ENCODE measurements at places on chromosomes 5 and 9. TPM values are rescaled to one million over a fixed set of nuclear protein-coding genes. Genes with fewer than 3 reads are reported as not detected.

- no peak overlapping the region for H3K4me3 ChIP-seq
- H3K27ac ChIP-seq = no peak overlapping the region
- DNase-seq = no peak
- no peaks in the 10 kb centered on the region for H3K4me1 ChIP-seq
These were observed 261.5 kb downstream of the FANCC start for GRCh38 chr9:95055851-95056551.

DNA sequence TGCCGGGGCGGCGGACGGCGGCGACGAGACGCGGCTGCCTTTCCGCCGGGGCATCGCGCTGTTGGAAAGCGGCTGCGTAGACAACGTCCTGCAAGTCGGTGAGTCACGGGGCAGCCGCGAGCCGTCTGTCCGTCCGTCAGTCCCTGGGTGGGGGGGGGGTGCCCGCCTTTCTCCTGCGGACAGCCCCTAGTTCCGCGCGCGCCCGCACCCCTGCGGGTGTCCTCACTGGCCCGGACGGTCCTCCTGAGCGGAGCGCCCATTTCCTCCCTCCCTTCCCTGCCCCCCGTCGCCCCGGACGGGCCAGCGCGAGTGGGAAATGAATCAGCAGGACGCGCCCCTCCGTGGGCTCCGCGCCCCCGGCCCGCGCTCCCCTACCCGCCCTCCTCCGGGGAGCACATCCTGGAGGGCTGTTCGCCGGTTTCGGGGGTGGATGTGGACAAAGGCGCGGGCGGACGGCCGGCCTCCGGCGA is 828 bp downstream of the ZSWIM6 start:
- H3K36me3 ChIP-seq = peaks cover 7% of the 10 kb centered on the region
- H3K27ac ChIP-seq = peak overlapping the region; percentile 46
- DNase-seq = peak; percentile 24
- peaks cover 34% of the 10 kb centered on the region for H3K4me1 ChIP-seq

GRCh38 chr5:73218552-73219171 is 45.7 kb downstream of the TMEM174 start:
- H3K4me1 ChIP-seq = peaks cover 10% of the 10 kb centered on the region
- H3K36me3 ChIP-seq = no peaks in the 10 kb centered on the region
- no peak for DNase-seq
- no peak overlapping the region for H3K4me3 ChIP-seq

DNA sequence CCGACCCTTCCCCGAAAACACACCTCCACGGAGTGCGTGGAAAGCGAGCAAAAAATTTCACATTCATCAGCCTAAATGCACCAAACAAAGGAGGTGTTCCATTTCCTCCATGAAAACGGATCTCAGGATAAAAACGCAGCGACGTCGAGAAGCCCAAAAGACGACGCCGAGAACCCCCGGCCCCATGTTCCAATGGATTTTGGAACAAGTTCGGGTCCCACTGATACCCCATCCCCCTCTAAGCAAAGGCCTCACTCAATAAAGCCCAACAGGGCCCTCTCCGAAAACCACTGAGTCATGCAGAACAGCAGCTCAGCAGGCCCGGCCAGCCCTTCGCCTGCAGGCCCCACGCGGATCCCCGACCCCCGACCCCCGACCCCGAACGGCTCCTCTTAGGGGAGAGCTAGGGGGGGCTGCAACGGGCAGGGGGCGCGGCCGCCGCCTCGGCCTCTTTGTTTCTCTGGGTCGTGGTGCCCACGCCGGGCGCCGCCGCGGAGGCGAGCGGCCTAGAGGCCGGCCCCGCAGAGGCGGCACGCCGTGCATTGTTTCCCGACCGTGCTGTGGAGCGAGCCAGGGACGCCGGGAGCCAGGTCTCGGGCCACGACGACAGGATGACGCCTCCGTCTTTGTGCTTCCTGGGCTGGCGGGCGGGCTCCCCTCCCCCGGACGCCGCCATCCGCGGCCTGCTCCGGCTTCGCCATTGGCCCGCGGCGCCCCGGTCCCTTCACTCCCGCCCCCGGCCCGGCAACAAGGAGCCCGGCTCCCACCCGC is 915 bp downstream of the ZFAND5 start:
- H3K4me1 ChIP-seq = peaks cover 48% of the 10 kb centered on the region
- DNase-seq = peak; percentile 74
- peak overlapping the region; percentile 94 for H3K4me3 ChIP-seq
- H3K27ac ChIP-seq = peak overlapping the region; percentile 96
- H3K27me3 ChIP-seq = no peaks in the 10 kb centered on the region
- peaks cover 24% of the 10 kb centered on the region for H3K36me3 ChIP-seq

Gene SPOCK1
- 0.31 TPM for total RNA-seq

DNA sequence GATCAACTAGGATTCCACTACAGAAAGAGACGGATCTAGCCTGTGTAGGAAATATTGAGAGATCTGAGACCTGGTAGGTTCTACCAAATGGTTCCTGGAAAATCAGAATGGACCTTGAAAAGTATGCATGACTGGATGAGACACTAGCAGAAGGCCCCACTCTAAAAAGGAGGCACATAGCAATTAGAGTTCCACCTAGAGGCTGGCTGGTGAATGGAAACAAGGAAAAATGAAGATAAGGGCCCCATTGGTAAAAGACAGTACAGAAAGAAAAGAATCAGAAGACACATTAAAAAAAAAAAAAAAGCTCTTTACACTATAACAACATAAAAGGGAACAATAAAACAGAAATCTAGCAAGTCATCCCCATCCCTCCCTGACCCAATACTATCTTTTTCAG is 518.5 kb downstream of the NR2F1-AS1 start:
- H3K27me3 ChIP-seq = no peaks in the 10 kb centered on the region
- H3K36me3 ChIP-seq = no peaks in the 10 kb centered on the region
- no peak overlapping the region for H3K27ac ChIP-seq
- no peaks in the 10 kb centered on the region for H3K4me1 ChIP-seq
- H3K4me3 ChIP-seq = no peak overlapping the region
- no peak for DNase-seq

GRCh38 chr9:13427587-13427986 is 148.1 kb upstream of the MPDZ start:
- peak; percentile 9 for DNase-seq
- H3K4me1 ChIP-seq = no peaks in the 10 kb centered on the region
- no peak overlapping the region for H3K4me3 ChIP-seq
- H3K36me3 ChIP-seq = no peaks in the 10 kb centered on the region
- no peaks in the 10 kb centered on the region for H3K27me3 ChIP-seq
- H3K27ac ChIP-seq = no peak overlapping the region

Gene SLC34A3
- not detected for total RNA-seq

- H3K36me3 ChIP-seq = no peaks in the 10 kb centered on the region
- H3K4me3 ChIP-seq = no peak overlapping the region
- no peak overlapping the region for H3K27ac ChIP-seq
- no peak for DNase-seq
These were observed 18.4 kb downstream of the ZDHHC11B start for GRCh38 chr5:765948-766631.

GRCh38 chr9:93653760-93654159 is 77.4 kb downstream of the PHF2 start:
- peaks cover 4% of the 10 kb centered on the region for H3K36me3 ChIP-seq
- H3K27me3 ChIP-seq = no peaks in the 10 kb centered on the region
- H3K4me1 ChIP-seq = no peaks in the 10 kb centered on the region
- H3K27ac ChIP-seq = no peak overlapping the region
- DNase-seq = no peak

Gene SPATA31C1
- total RNA-seq = not detected

DNA sequence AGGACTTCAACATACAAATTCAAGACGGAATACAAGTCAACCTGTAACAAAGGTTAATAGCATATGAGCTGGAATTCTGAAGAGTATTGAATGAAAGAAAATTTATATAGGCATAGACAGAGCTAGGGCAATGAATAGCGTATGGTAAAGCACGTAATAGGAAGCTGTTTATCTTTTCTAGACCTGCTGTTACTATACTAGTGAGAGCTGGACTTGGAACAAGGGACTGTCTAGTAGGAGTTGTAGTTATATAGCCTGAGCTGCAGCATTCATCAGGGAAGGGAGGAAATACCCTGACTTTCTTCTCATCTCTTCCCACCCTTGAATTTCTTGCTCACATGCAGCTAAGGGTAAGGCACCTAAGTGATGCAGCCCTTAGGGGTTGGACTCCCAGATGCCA is 67.5 kb upstream of the PRLR start:
- no peak overlapping the region for H3K4me3 ChIP-seq
- peaks cover 9% of the 10 kb centered on the region for H3K27me3 ChIP-seq
- DNase-seq = no peak
- no peak overlapping the region for H3K27ac ChIP-seq
- no peaks in the 10 kb centered on the region for H3K36me3 ChIP-seq

Gene GFI1B
- total RNA-seq = not detected

Gene TAF11L10
- not detected for total RNA-seq

DNA sequence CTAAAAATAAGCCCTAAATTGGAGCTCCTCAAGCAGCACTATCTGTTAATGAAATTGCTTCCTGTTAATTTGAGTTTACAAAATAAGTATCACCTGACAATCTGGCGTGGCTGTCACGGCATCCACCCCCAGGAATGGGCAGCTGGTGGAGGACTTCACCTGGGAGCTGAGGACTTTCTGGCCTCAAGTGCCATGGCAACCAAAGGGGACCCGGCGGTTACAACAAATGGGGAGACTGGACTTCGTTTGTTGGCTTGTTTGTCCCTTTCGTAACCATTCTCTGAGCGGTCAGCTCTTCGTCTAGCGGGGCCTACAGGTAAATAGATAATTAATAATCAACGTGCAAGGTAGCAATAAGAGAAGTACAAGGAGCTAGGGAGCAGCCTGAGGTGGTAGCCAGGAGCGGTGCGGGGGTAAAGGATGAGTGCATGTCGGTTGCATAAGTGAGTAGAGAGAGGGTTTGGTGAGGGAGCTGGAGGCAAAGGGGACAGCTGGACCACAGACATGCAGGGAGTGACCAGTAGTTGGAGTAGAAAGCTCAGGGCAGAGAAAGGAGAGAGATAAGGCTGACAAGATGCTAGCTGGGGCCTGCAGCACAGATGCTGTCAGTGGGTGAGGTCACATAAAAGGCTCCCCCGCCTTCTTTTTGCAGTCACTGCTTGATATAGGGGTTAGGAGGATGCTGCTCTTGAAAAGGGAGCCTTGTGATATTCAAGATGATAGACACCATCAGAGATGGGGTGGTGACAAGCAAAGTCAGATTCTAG is 62.5 kb downstream of the HSPA4 start:
- DNase-seq = no peak
- no peaks in the 10 kb centered on the region for H3K36me3 ChIP-seq
- peaks cover 5% of the 10 kb centered on the region for H3K4me1 ChIP-seq
- peak overlapping the region; percentile 4 for H3K27ac ChIP-seq
- no peaks in the 10 kb centered on the region for H3K27me3 ChIP-seq

DNA sequence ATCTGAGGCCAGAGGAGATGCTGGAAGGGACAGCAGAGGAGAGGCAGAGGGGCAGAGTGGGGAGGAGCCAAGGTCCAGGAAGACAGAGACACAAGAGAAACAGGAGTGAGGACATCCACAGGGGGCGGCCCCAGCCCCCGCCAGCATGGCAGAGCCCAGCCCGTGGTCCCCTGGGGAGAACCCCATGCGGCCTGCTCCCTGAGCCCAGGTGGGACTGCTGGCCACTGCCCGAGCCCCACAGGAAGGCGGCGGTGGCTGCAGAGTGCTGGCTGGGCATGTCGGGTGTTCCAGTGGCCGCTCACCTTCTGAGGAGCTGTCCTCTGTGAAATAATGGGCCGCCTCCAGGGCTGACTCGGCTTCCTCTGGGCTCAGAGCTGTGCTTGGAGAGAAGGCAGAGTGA is 8.9 kb upstream of the MRNIP start:
- no peaks in the 10 kb centered on the region for H3K4me1 ChIP-seq
- DNase-seq = no peak
- H3K4me3 ChIP-seq = no peak overlapping the region
- peak overlapping the region; percentile 54 for H3K27ac ChIP-seq

Gene BTNL9
- not detected for total RNA-seq

Gene SPINK7
- total RNA-seq = not detected

DNA sequence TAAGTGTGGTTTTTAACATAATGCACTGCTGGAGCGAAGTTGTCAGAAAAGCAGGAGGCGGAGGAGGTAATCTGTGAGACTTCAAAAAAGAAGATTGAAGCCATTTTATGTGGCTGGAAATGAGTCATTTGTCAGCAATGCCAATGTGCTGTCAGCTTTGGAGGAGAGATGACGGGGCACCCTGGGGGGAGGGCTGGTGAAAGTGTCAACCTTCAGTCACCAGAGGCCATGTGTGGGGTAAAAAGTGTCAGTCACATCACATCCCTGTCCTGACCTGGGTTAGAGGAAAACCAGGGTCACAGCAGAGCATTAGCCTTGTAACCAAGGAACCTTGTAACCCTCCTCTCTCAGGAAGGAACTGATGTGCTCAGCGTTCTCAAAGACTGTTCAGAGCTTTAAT is 59.1 kb downstream of the TLR4 start:
- peaks cover 10% of the 10 kb centered on the region for H3K27me3 ChIP-seq
- H3K4me1 ChIP-seq = no peaks in the 10 kb centered on the region
- H3K36me3 ChIP-seq = no peaks in the 10 kb centered on the region

GRCh38 chr5:180109920-180110319 is 38.4 kb upstream of the RNF130 start:
- no peak overlapping the region for H3K27ac ChIP-seq
- no peaks in the 10 kb centered on the region for H3K4me1 ChIP-seq
- H3K36me3 ChIP-seq = peaks cover 3% of the 10 kb centered on the region
- no peak overlapping the region for H3K4me3 ChIP-seq

DNA sequence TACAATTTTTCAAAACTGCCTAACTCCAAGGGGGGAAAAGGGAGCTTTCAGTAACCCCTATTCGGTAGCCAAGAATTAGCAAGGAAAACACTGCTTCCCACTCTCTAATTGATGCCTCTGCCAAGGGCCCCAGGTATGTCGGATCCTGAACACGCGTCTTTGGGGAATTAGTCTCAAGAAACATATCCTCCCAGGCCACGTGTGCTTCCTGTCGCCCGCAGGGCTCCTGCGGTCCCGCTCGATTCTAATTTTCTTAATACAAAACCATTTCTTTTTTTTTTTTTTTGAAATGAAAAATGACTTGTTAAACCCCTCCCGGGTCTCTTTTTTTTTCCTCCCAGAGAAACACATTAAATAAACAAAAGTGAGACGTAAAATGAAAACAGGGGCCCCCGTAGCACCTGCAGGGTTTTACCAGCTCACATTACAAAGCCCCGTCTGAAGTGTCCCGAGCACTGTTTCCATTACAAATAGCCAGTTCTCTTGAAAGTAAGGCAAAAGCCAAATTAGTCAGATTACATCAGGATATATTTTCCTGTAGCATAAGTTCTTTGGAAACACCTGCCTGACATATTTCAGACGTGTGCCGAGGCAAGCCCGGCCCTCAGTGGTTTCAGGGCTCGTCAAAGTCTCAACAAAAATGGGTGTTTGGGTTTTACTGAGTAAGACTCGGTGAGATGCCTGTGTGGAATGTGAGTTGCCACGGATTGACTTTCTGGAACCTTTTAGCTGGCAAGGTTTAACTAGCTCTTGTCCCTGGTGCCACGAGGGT is 21.5 kb downstream of the SMIM23 start:
- H3K27me3 ChIP-seq = peaks cover 40% of the 10 kb centered on the region
- H3K36me3 ChIP-seq = no peaks in the 10 kb centered on the region
- DNase-seq = no peak
- no peak overlapping the region for H3K27ac ChIP-seq

Gene ZBTB26
- total RNA-seq = 9.6 TPM
